GM13977 (cell line): ENCODE measurements at places on chromosomes 6 and 20.

DNA sequence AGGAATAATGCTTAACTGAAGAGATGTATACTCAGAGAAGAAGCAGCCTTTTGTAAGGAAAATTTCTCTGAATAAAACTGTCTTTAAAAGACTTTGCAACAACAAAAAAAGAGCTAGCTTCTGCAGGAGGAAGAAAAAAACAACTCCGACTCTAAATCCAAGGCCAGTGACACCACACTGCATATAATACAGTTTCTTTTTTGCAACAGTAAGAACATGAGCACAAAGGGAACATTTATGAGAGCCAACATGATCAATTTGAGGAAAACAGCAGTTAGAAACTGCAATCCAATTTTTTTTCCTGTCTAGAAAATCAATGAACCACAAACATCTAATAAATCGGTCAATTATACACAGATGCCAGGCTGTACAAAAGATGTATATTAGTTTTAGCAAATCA is 42.9 kb upstream of the UST start:
- DNase-seq: no peak

DNA sequence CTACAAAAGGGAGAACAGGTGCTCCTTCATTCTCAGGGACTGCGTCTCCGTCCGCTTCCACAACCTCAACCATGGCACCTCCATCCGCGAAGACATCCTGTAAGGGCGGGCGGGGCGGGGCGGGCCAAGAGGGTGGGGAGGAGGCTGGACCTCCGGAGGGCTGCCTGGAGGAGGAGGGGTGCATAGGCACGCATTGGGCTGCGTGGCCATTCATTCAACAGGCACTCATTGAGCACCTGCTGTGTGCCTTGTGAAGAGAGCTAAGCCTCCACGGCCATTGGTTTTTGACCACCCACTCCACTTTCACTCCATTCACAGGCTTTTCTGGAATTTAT is 435 bp downstream of the ZSWIM3 start:
- peak; percentile 73 for DNase-seq

GRCh38 chr20:35326021-35326739 is 34.0 kb upstream of the FAM83C start:
- no peak for DNase-seq

GRCh38 chr20:59825944-59826759 is 107.3 kb downstream of the SYCP2 start:
- DNase-seq: no peak

- DNase-seq: no peak
Observed at GRCh38 chr20:12641619-12642018, 367.2 kb upstream of the SPTLC3 start.

GRCh38 chr6:24922814-24923213 is 12.9 kb downstream of the RIPOR2 start:
- no peak for DNase-seq

DNA sequence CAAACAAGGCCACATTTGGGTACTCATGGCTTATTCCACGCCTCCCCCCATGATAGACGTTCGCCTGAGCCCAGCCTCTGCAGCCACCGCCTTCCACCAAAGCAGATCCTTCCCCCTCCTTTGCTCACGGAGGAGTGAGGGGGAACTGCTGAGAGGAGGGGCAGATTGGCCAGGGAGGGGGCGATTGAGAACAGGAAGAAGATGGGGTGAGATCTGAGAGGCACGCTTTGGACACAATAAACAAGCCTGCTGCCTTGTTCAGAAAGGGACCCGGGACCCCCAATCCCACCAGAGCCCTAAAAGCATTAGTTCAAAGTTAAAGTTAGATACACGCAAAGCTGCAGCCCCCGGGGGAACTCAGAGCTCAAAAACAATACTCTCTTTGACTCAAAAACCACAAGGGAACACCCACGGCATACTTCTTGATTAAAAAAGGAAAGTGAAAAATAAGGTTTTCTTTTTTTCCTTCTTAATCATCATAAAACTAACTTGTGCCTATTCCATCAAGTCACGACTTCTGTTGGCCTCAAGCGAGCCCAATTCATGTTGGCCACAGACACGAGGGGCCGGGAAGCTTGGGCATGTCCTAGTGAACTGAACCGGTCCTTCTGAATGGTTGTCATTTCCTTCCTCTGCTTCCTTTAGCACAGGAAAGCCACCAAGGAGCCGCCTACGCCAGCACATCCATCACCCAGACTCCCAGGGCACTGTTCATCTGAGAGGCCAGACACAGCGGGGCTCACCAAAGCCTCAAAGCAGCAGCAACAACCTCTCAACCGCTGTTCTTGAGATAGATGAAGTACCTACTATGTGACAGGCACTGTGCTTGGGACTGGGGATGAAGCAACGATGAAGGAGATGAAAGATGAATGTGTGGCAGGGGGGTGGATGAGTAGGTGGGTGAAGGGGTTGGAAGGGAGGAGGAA is 44.7 kb downstream of the NFATC2 start:
- peak; percentile 81 for DNase-seq

DNA sequence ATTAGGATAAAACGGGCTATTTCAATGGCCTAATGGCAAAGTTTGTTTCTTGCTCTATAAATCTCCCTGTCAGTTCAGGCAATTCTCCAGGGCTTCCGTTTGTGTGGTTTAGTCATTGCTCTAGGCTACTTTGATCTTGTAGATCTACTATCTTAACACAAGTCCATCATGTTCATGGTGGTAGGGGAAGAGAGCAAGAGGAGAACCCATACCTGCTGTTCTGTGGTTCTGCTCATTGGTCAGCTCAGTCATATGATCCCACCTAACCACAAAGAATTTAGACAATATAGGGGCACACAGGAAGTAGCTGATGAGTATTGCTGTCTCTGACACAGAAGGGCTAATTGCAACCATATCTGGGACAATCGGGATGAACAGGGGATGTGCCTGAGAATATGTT is 4.9 kb upstream of the DEK start:
- peak; percentile 37 for DNase-seq

DNA sequence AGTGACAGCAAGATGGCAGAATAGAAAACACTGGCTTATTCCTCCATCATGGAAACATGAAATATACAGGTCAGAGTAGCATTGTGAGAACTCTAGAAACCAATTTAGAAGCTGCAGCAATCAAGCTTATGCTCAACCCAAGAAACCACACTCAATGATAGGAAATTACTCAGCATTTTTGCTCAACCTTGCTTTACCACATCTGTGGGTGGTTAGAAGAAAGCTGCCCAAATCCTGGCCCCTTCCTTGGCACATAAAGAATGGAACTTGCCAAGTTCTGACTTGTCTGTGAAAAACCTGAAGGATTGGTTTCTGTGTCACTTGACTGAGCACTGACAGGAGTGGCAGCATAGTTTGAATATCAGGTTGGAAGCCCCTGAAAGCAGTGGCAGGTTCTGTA is 108.0 kb upstream of the MOCS1 start:
- DNase-seq: no peak

DNA sequence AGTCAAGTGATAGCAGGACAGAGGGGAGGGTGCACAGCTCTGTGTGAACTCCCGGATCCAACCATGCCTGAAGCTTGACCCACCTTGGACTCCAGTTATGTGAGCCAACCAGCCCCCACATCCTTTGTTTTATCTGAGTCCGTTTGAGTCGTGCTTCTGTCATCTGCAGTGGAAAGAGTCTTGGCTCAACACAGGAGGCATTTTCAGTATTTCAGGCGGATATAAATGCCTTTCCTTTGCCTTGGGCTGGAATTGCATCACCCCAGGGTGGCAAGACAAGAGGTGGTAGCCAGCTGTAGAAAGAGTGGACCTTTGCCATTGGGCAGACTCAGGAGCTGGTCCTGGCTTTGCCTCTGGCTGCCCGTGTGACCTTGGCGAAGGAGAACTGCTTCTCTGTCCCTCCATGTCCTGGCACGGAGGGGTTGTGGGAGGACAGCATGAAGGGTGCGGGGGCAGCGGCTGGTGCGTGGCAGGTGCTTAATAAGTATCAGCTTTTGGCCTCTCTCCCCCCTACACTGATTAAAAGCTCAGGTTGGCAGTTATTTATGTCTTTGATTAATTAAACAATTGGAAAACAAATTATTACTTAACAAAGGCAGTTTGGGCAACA is 42.6 kb upstream of the APCDD1L start:
- DNase-seq: no peak

GRCh38 chr20:61499859-61500554 is 247.9 kb downstream of the CDH4 start:
- DNase-seq: no peak

GRCh38 chr20:21570285-21570992 is 56.6 kb upstream of the NKX2-2 start:
- DNase-seq: no peak

DNA sequence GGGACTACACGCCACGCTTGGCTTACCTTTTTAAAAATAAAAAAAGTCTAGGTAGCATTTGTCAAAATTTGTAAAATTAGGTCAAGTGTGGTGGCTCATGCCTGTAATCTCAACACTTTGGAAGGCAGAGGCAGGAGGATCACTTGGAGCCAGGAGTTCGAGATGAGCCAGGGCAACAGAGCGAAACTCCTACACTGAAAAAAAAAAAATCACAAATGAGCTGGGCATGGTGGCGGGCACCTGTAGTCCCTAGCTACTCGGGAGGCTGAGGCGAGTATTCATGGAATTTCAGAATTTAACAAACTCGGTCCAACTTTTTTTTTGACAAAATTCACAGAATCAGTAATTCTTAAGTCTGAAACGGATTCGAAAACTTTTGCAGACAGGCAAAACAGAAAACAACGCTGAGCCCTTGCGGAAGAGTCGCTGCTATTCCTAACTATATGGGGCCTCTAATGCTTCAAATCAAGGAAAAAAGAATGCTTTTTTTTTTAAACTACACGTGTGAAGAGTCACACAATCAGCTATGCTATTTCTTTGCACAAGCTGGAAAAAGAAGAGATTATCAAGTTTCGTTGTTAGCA is 62.9 kb downstream of the GTF2H5 start:
- no peak for DNase-seq

GRCh38 chr6:31903957-31904356 is 2.1 kb upstream of the ZBTB12 start:
- DNase-seq: no peak

- DNase-seq: no peak
Observed at GRCh38 chr6:106446983-106447382, 86.5 kb downstream of the CRYBG1 start.

- DNase-seq: no peak
Observed at GRCh38 chr20:46179862-46180261, 61.7 kb downstream of the CD40 start.

DNA sequence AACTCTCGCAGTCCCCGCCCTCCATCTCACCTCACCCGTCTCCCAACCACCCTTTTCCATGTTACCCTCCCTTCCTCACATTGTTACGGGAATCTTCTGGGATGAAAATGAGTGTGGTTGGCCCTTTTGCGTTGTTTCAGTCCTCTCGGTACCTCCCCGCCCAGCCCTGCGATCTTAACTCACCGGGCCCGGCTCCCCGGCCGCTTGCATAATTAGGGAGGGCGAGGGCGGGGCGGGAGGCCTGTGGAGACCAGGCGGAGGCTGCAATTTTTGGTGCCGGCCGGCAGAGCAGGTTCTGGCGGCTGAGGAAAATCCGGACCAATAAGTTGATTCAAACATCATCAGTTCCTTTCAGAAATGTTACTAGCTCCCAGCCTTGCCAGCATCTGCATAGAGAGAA is 25.2 kb downstream of the TFAP2B start:
- peak; percentile 18 for DNase-seq

DNA sequence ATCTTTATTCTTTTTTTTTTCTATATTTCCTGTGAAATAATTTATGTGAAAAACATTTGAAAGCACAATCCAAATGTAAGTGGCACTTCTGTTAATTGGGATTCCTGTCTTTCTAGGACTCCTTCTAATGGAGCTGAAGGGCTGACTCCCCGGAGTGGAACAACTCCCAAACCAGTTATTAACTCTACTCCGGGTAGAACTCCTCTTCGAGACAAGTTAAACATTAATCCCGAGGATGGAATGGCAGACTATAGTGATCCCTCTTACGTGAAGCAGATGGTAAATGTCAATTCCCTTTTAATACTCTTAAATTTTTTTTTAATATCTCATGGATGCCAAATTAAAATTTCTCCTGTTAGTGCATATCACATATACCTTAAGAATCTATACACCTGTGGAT is 35.0 kb downstream of the CDC5L start:
- no peak for DNase-seq

DNA sequence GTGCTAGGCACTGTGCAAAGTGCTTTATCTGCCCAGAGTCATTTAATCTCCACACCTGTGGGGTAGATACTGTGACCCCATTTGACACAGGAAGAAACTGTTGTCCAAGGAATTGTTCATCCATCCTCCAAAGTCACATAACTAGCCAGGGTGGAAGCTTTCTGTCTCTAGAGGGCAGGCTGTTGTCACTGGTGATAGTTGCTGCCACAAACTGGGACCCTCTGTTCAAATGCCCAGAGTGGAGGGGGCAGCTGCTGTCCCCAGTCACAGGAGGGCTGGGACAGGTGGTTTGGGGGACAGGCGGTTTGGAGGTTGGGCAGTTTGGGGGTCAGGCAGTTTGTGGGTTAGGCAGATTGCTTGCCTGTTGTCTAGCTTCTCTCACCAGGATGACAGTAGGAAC is 16.1 kb upstream of the TMEM242 start:
- no peak for DNase-seq

- no peak for DNase-seq
Observed at GRCh38 chr20:62584671-62585460, 57.4 kb upstream of the SLCO4A1 start.

DNA sequence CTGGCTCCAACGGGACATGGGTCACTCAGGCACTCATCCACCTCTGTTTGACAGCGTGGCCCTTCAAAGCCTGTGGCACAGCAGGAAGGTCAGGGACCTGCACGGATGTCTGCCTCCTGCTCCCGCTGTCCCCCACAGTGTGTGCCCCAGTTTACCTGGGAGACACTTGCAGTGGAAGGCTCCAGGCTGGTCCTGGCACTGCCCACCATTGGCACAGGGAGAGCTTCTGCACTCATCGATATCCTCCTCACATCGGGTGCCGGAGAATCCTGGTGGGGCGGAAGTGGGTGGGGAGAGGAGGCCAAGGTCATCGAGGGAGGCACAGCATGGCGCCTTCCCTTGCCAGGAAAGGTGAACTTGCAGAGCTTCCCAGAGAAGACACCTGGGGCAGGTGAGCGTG is 6.9 kb downstream of the NOTCH4 start:
- no peak for DNase-seq

DNA sequence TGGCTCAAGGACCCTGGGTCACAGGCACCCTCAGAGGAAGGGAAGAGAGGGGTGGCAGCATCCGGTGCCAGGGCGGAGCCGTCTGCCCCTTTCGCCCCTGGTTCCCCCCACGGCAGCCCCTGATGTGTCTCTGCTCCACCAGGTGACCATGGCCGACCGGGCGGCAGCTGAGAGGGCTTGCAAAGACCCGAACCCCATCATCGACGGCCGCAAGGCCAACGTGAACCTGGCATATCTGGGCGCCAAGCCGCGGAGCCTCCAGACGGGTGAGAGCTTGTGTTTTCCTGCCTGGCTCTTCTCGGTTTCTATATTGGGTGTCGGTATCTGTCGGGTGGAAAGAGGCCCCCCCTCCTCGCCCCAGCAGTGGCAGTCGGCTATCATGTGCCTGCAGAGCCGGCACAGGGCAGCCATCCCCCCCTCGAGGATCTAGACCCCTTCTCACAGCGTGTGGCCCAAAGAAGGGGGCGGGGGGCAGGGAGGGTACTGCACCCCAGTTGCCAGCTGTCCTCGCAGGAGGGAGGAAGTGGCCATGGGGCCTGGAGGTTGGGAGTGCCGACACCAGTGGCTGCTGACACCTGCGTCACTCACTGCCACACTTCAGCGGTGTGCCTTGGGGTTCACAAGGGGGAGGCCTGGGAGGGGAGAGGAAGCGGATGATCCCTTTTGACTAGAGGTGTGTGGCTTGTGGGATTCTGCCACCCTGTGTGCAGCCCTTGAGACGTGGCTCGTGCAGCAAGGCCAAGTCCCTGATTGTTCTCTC is 1.5 kb downstream of the RBM38 start:
- peak; percentile 59 for DNase-seq
